Stimulated activated CD4-positive, alpha-beta T cell treated with anti-CD3 and anti-CD28 coated beads, TNF-alpha, amount 100 ng/mL, for 1 hour (primary cell): ENCODE measurements at places on chromosomes 11 and 22.

GRCh38 chr11:33712436-33712835, 11.8 kb upstream of the C11orf91 start:
- no peak for DNase-seq

DNA sequence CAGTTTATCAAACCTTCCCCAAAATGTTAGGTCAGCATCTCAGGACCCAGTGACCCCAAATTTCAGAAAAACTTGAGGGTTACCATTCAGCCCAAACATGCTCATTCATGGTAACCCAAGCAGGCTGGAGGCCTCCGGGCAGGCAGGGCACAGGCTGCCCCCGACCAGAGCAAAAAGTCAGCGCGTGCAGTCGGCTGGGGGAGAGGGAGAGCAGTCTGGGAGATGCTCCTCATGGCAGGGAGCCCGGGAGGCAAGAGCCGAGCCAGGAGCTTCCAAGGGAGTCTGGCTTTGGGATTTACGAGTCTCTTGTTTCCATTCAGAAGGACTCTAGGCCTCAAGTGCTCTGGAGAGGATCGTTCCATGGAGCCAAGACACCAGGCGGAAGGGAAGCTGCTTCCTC, 45.7 kb downstream of the RPUSD4 start:
- no peak for DNase-seq

GRCh38 chr11:20058749-20059458, 101.4 kb downstream of the DBX1 start:
- DNase-seq = no peak

- DNase-seq = no peak
Observed at GRCh38 chr11:121508449-121508848, 55.7 kb upstream of the SORL1-AS1 start.

DNA sequence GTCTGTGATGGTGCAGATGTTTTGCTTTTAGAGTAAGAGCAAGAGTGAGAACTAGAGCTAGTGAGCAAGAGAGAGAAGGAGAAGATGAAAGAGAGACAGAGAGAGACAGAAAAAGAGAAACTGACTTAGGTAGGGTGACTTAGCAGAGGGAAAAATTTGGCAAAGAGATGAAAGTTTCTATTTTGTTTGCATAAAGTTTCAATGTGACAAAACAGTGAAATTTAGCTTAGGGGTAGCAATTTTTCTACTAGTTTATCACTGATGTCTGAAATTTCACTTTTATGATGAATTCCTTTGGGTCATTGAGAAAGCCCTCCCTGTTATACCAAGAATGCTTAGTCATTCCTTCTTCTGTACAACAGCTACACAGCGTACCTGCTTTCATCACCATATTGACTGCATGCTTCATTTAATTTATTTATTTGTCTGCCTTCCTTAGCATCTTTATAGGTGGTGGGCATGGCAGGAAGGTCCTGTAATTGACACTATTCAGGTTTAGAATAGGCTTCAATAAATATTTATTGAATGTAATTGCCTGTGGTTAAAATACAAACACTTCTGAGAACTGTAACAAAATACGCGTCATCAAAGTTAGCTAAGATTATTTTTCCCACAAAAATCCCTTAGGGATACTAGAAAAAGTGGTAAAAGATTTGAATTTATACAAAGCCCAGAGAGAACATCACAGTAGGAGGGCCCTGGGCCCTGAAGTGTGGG, 19.9 kb upstream of the CTSC start:
- DNase-seq = no peak

DNA sequence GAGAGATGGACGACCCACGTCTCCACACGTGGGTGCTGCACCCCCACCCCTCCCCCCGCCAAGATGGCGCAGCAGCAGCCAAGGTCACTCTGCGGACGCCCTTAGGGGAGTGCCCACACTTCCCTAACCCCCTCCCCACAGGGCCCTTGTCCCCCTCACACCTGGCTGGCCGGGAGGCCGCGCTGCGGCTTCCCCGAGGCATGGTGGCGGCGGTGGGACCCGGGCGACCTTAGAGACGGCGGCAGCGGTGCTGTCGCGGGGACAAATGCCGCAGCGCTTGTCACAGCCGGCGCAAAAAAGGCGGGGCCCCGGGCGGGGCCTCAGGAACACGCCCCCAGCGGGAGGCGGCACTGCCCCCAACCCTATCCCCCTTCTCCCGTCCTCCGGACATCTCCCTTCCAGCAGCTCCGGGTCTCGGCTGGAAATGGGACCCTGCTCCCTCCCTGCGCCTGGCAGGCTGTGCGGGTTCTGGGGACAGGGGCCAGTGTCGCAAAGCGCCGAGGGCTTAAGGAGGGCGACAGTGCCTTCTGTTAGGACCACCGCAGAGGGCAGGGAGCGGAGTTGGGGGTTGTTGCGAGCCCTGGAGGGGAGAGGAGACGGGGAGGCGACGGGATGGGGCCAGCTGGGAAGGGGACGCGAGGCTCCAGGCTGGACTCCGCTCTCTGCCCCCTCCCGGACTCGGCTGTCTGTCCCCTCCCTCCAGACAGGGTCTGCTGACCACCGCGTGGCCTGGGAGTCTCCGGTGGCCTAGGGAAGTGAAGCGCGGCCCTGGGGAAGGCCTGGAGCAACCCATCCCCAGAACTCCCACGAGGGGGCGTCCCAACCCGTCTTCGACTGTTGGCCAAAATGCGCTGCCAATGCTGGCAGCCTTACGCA, at the start of gene CHCHD10:
Gene CHCHD10 (minus strand): TSS at position 300 of the 876 bp plus-strand sequence. CDS start 98 bp downstream, at position 202.
- DNase-seq = peak; percentile 50

DNA sequence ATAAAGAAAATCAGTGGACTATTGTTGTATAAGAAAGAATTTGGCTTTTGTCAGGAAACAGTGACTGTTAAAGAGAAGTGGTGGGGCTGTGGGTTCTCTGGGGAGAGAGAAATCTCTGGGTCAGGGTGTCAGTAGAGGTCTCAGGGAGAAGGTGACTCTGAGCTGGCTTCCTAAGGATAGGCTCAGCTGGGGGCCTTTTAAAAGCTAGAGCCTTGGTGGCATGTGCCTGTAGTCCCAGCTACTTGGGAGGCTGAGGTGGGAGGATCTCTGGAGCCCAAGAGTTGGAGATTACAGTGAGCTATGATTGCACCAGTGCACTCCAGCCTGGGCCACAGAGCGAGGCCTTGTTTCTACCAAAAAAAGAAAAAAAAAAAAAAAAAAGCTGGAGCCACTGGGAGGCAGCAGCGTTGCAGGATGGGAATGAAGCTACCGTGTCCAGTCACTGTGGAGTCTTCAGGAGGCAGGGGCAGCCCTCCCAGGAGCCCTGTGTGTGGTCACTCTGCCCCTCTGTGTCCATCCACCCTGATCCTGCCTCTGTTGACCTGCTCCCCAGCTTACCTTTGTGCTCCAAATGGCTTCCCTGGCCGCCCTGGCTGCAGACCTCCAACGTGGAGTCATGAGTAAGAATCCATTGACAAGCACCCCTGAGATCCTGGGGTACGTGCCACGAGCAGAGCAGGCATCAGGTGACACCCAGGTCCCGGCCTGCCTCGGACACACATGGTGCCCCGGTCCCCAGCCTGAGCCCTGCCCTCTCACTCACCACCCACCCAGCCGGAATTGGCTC, 5.4 kb upstream of the MIF start:
- no peak for DNase-seq

DNA sequence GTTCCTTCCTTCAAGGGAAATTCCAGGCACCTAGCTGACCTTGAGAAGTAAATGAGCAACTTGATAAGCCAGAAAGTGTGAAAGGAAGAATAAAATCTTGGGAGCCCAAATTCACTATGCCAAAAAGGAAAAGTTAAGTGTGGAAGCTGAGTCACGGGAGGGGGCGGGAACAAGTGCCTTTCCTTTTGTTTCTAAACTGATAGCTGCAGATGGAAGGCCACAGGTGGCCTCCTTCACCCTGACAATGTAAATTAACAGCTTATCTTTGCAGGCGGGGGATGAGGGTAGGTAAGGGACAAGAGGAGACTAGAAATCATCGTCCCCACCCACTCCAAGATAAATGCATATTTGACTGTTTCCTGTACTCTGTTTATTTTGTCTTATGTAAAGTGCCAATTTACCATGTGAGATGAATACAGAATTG, 36.4 kb upstream of the TREH start:
- DNase-seq = no peak

GRCh38 chr22:27727673-27728451, 73.7 kb downstream of the MN1 start:
- no peak for DNase-seq

DNA sequence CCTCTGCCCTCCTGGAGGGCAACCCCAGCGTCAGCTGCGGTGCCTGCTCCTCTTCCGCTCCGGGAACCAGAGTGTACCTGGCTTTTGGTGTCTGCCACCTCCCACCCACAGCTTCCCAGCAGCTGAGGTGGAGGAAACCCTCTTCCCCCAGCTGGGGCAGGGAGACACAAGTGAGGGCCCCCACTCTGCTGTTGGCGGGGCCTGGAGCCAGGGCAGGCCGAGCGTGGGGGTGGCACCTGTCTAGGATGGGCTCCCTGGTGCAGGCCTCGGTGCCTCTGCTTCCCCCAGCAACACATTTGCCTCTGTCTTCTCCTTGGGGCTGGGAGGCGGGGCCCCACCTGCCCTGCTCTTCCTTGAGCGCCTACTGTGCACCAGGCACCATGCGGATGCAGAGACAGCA, 6.4 kb downstream of the OSM start:
- DNase-seq = no peak

DNA sequence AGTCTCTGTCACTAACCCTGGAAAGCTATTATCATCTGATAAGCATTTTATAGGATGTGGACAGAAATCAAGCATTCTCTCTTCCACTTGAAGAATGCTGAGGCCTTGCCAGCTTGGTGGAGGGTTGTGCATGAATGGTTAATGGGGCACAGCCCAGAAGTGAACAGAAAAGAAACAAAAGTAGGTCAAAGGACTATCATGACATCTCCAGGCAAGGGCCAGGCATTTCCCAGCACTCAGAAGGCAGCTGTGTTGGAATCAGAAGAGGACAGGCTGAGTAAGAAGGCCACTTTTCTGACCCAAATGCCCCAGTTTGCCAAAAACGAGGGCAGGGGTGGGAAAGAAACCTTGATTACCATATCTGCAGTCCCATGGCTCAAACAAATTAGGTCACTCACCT, 12.4 kb downstream of the TENM4 start:
- no peak for DNase-seq

DNA sequence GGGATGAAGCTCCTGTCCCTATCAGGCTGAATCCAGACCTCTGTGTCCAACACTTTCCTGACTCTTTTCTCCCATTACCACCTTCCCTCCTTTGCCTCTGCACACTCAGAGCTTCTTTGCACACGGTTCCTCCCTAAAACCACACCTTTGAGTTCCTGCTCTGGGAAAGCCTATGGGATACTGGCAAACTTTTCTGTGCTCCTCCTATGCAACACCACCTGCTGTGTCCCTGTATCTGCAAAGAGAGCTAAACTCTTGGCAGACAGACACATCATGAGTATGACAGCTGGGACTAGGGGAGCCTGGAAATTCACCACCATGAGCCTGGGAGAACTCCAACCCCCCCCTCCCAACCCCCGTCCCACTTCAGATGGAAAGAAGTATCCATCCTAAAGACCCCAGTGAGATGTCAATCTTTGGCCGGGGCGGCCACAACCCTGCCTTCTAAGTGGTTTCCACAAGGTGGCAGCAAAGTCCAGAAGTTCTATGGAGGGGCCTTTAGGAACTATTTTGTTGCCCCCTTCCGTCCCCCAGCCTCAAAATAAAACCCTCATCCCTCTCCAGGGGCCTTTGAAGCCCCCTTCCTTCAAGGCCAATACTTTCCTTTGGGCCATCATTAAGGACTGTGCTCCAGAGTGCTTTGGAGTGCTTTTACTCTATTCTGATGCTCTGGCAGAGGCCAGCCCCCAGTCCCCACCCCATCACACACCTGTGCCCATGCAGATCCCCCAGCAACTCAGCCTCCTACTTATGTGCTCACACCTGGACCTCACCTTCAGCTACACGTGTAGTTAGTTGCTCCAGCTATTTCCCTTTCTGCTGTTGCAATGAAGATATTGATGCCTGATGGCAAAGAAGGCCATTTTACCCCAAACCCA, 19.4 kb downstream of the HTR3A start:
- peak; percentile 27 for DNase-seq

DNA sequence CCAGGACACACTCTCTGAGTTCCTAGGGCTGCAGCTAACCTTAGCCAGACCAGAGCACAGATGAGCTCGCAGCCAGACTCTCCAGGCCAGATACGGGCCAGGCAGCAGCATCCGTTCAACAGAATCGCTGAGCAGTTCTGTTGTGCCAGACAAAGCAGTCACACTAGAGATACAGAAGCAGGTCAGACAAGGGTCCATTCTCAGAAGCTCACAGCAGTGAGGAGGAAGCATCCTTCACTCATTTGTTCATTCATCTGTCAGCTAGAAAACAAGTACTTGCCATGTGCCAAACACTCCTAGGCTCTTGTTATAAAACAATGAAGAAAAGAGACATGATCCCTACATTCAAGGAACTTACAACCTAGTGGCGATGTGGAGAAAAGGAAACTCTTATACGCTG, 2.6 kb downstream of the LMO2 start:
- DNase-seq = no peak
